ENCODE measurements at places on chromosomes 1 and 21. TPM values are rescaled to one million over a fixed set of nuclear protein-coding genes. Genes with fewer than 3 reads are reported as not detected.

GRCh38 chr1:180652792-180653191 lies 21.0 kb downstream of the XPR1 start:
- no peak for DNase-seq

GRCh38 chr1:100717218-100717617 lies 2.3 kb upstream of the VCAM1 start:
- DNase-seq, result no peak

GRCh38 chr1:31063631-31064030 lies 1.9 kb downstream of the PUM1 start:
- no peak for DNase-seq

- no peak for DNase-seq
These were observed 46.9 kb downstream of the PKN2 start for GRCh38 chr1:88730995-88731394.

GRCh38 chr1:15229707-15230131 lies 17.3 kb upstream of the FHAD1 start:
- DNase-seq, result no peak

DNA sequence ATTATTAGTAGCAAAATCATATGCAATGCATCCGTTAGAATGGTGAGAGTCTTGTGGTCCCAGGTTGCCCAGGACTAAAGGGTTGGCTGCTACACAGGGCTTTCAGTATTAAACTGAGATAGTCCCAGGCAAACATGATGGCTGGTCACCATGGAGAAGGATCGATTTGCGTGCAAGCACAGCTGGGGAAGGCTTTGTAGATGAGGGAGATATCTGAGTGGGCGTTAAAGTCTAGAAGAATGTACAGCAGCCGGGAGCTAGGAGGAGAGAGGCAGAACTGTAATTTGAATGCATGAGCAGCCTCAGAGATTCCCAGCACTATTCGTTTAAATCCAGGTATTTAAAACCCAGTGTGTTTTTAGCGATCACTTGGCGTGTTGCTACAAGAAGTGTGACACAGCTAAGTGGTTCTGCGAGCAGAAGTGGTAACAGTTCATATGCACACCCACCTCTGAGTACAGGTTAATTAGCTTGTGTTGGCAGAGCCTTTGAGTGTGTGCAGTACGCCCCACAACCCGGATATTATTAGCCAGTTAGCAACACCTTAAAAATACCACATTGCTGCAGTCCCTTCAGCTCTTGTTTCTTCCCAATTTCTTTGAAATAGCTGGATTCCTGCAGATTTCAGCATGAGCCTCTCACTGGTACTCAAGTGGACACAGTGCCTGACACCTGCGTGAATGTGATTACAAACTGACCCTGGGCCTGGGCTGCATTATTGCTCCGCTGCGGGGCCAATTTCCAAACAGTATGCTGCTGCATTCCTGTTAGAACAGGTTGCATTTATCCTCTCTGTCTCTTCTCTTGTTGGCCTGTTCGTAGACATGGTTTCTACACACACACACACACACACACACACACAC lies 67.2 kb upstream of the SCAF4 start:
- DNase-seq, result no peak

CYP4A11 gene
- 14.2 TPM for total RNA-seq

GRCh38 chr21:42162831-42163510 lies 56.0 kb upstream of the ABCG1 start:
- DNase-seq, result no peak

GRCh38 chr21:45949928-45950739 lies 31.4 kb upstream of the COL6A1 start:
- no peak for DNase-seq

DNA sequence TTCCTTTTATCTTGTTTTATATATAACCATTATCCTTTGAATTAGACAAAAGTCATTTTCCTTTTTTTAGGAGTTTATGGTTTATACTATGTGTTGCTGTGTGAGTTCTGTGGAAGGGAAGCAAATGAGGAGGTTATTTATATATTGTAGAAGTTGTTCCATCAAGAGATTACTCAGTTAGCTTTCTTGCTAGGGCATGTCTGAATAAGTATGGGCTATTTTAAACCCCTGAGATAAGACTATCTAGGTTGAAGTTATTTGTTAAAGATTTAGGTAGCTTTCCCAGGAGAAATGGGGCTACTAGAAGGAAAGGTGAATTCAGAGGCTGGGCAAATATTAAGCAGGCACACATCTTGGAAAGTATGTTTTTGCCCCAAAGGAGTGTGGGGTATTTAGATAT lies 16.1 kb upstream of the VAMP4 start:
- DNase-seq, result no peak

PPIH gene
- 25.4 TPM for total RNA-seq

GRCh38 chr1:227899820-227900449 lies 47.8 kb downstream of the WNT9A start:
- no peak for DNase-seq

DNA sequence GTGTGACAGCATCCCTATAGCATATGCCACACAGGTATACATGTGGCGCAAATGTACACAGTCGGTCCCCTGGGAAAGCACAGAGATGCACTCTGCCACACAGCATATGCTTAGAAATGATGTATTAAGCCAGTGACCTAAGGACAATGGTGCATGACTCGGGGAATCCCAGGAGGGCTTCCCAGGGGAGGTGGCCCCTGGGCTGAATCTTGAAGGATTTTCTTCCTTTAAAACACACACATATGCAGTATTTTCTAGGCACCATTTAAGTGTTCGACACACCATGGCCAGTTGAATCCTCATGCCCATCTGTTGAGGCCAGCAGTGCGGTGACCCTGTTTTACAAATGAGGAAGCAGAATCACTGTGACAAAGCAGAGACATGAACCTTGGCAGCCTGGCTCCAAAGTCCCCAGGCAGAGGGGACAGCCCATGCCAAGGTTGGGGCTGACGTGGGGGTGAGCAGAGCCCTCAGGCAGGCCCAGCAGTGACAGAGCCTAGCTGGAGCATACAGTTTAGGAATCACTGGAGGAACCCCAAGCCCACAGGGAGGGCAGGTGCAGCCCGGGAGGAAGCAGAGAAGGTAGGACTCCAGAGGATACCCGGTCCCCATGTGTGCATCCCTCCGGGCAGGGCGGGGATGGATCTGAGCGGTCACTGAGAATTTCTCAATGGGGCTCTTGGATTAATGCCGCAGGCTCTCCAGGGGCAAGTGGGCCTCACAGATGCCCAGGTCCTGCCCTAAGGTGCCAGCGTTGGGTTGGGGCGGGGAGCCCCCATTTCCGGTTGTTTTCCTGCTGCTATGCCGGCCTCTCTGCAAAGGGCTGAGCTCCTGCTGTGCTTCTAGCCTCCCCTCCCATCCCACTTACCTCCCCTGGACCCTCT lies 28.4 kb downstream of the WNT3A start:
- DNase-seq, result no peak

- no peak for DNase-seq
These were observed 77.2 kb upstream of the CTTNBP2NL start for GRCh38 chr1:112318698-112319370.

GRCh38 chr1:73044241-73045036 lies 762.1 kb upstream of the NEGR1 start:
- no peak for DNase-seq

PLA2G4A gene
- total RNA-seq, result 11.0 TPM

GRCh38 chr1:97806326-97806725 lies 114.5 kb downstream of the DPYD start:
- DNase-seq, result no peak

NKAIN1 gene
- 0.14 TPM for total RNA-seq

DNA sequence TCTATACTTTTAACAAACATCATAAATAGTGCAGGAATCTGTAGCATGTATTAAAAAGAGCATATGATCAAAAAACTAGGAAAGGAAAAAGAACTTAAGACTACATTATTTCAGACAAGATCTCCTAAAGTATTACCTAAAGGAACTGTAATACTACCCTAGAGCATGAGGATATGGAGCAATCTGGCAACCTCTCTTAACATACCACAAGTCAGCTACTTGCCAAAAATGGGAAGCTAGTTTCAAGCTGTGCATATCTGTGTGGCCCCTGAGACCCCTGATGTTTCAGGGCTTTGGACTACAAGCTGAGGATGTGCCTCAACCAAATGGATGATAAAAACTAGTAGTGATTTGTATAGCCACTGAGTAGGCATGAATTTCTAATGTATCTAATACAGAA lies 525.6 kb downstream of the PTBP2 start:
- no peak for DNase-seq

DNA sequence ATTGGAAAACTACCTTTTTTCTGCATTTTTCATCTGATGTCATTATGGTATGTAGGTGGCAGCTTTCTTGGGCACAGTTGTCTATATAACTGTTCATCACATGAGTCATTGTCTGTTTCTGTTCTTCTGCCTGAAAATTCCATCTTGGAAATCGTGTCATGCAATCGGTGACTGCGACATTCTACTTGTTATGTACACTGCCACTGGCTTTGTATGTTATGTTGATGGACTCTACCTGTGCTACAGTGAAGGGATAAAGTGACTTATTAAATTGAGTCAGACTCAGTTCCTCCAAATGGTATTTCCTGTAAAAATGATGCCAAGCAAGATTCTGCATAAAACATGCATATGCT lies 8.6 kb downstream of the SMAP2 start:
- no peak for DNase-seq

DNA sequence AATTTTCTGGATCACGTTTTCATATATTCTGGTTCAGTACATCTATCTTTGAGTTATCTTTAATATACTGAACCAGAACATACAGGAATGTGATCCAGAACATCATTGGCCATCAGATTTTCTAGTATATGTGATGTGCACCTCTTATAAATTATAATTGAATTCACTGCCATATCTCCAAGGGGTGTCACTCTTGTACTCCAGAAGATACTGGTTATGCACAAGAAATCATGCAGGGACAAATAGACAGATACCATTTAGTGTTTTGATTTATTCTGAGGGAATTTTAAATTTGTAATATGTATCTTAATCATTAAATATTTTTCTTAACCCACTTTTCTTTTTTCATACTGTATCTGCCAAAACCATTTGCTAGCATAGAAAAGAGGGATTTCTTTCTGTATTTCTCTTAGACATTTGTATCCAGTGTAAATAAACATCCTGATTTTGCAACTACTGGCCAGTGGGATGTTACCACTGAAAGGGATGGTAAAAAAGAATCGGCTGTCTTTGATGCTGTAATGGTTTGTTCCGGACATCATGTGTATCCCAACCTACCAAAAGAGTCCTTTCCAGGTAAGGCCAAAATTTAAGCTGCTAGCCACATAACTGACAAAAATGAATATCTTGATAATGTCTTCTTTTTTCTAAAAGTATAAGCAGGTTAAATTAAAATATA lies 16.7 kb downstream of the FMO3 start:
- DNase-seq, result no peak

GUCA2A gene
- 1.1 TPM for total RNA-seq
